RCC 7860 (cell line): ENCODE measurements at places on chromosomes 2 and 18.

GRCh38 chr2:137935591-137935990 is 28.7 kb upstream of the HNMT start:
- DNase-seq: no peak

DNA sequence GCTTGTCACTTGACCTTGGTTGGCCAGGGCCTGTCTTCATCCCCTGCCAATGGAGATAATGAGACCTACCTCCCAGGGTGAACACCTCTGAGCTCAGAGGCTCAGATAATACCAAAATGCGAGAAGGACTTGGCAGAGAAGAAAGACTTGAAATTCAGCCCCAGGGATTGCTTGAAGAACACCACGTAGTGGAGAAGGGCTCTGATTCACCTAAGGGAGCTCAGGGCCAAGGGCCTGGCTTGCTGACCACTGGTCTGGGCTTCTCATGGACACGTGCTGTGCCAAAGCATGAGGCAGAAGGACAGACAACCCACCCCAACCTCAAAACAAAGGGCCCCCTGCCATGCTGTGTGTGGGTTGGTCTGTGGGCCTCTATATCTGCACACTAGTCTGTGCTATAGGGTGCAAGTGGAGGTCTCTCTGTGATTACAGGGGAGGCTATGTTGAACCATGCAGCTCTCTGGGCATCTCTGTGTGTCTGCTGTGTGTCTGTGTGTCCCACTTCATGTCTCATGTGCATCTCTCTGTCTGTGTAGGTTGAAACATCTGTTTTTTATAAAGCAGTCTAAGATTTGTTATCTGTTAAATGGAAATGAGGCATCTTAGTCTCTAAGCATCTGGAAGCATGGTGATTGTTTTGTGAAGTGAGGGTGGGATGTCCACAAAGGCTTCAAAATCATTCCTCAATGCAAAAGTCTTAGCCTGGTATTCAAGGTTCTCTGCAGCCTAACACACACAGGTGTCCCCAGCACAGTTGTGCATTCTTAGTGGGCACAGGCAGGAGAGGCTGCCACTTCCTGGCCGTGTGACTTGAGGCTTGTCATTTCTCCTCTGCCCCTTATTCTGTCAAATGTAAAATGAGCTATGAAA is 61.0 kb upstream of the EPAS1 start:
- no peak for DNase-seq

GRCh38 chr2:42927334-42928160 is 135.2 kb upstream of the HAAO start:
- no peak for DNase-seq

DNA sequence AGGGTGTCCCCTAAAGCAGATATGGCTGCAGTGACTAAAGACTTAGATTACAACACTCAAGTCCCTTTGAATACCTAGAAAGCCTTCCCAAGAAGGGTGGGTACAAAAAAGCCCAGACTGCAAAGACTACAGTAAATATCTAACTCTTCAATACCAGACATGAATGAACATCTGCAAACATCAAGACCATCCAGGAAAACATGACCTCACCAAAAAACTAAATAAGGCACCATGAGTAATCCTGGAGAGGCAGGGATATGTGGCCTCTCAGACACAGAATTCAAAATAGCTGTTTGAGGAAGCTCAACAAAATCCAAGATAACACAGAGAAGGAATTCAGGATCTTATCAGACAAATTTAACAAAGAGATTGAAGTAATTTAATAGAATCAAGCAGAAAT is 138.2 kb upstream of the OTOS start:
- no peak for DNase-seq

DNA sequence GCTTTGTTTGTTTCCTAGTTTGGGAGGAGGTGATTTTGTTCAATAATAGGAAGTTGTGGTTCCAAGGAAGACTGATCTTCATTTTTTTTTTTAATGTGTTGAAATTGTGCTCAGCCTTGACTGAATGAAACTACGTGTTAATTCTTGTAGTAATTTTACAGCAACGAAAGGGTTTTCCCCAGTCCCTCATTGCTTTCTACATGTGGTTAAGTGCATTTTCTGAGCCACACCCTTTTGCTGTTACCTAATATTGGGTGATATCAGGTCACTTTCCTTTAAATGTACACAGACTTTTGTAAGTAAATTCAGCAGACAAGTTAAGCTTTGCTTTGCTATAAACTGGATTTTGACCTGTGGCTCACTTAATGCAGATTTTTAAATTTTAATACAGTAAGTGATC is 73.6 kb downstream of the OTX1 start:
- DNase-seq: no peak

DNA sequence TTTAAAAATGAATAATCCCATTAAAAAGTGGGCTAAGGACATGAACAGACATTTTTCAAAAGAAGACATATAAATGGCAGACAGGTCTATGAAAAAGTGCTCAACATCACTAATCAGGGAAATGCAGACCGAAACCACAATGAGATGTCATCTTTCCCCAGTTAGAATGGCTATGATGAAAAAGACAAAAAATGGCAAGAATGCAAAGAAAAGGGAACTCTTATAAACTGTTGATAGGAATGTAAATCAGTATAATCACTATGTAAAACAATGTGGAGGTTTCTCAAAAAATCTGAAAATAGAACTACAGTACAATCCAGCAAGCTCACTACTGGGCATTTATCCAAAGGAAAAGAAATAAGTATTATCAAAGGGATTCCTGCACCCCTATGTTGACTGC is 169.2 kb downstream of the METTL4 start:
- DNase-seq: no peak

DNA sequence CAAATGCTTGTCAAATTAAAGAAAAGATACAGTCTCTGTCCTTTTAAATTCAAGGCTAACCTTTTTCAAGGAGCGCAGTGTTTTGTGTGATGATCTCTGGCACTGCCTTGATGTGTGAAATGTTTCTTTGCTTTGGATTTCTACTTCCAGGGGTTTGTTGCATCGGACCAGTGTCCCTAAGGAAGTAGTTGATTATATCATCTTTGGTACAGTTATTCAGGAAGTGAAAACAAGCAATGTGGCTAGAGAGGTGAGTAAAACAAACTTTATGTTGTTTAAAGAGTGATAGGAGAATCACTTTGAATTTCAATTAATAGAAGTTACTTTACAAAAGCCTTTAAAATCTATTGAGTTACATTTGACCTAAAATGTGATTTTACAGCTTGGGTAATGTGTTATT is 28.8 kb downstream of the HADHB start:
- DNase-seq: no peak

GRCh38 chr2:107777974-107778373 is 48.7 kb upstream of the RGPD4 start:
- no peak for DNase-seq

DNA sequence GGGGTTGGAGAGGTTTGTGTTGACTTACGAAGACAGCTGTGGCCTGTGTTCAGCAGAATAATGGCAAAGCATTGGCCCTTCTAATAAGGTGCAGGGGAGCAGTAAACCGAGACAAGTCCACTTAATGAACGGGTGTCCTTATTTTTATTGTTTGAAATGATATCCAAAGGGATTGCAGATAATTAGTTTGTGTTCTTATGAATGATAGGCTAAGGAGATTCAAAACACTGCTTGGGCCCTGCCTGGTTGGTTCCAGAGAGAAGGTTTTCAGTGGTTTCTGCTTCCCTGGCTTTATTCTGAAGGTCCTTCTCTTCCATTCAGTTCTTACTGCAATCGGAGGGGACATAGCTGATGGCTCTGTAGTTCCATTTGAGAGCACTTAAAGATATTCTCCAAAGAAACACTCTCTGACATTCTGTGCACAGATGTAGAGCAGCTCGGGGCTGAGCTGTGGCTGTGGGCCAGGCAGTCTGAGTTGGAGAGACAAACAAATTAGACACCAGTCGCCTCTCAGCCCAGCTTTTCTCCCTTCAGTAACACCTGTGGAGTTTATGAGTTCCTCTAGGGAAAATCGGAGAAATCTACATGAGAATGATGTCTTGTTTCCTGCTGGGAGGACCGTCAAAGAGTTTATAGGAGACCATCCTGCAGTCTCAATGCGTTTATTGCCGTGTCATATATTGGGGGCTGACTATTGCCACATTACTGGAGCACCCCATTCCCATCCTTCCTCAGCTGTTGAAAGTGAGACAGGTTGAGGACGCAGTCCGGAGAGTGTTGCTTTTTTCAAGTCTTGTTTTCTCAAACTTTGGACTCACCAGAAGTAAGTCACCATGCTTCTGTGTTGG is 6.5 kb downstream of the GREB1 start:
- no peak for DNase-seq

DNA sequence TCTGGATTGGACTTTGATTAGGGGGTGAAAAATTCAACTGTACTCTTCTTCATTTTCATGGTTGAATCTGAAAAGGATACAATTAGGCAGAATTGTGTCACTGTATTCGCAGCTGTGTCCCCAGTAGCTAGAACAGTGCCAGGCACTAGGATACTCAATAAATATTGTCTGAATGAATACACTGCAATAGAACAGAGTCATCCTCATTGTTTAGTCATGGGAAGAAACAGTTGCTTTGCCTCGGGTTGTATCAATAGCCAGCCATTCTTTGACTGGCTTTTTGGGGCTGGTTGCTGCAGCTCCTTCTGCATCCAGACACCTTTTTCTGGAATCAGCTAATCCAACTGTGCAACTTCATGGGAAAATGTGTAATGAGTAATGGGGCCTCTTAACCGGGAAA is 18.1 kb upstream of the DYNC1I2 start:
- DNase-seq: no peak

- DNase-seq: no peak
These were observed 3.3 kb upstream of the ATP8B1 start for GRCh38 chr18:57806201-57806977.

GRCh38 chr2:24486636-24487205 is 4.3 kb upstream of the NCOA1 start:
- no peak for DNase-seq

GRCh38 chr2:128623776-128624761 is 305.4 kb upstream of the HS6ST1 start:
- DNase-seq: no peak

DNA sequence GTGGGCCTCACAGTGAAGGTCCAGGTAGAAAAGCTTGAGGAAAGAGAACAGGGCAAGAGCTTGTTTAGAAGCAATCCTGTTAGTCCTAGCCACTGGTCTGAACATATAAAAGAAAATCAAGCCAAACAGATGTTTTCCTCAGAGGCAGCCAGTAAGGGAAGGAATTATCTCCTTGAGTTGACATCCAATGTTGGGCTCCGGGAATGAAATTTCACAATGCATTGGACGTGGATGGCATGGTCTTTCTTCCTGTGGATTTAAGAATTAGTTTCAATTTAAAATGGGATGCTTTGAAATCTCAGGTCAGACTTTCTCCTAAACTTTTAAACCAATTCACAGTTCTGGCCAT is 92.1 kb downstream of the ACKR3 start:
- DNase-seq: no peak
